ENCODE measurements at places on chromosomes 3 and 15.

DNA sequence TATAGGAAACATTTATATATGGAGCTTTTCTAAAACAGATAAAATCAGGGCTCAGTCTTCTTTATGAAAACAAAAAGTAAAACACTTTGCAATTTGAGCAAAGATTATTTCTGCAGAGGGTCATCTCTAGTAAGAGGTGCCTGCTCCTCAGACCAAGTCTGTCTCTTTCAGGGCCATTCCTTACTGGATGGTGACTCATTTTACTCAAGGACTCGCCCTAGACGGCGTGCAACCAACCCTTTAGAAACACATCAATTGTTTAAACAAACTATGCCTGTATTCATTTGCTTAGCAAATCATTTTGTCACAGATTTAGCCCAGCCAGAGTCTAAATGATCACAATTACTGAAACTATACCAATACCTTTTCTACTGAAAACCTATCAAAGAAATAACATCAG lies 242.8 kb upstream of the ICE2 start:
- no peak for DNase-seq

DNA sequence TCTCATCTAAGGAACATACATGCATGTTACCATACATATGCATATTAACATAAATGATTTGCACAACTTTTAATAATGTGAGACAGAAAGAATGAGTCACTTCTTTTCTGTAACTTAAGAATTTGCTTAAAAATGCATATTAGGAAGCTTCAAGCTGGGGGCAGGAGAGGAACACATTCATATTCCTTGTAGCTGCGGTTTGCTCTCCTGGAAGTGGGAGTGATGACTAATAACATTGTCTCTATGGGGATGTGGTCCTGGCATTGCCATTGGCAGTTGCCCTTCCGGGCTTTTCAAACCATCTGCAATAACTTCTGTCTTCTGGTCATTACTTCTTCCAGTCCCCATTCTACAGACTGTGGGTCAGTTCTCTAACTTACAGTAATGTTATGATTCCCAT lies 15.6 kb downstream of the CHST2 start:
- DNase-seq = no peak

- DNase-seq = no peak
Observed at GRCh38 chr3:169759256-169759655, 5.6 kb downstream of the TERC start.

- DNase-seq = no peak
Observed at GRCh38 chr15:27361438-27361837, 390.5 kb downstream of the GABRG3 start.

DNA sequence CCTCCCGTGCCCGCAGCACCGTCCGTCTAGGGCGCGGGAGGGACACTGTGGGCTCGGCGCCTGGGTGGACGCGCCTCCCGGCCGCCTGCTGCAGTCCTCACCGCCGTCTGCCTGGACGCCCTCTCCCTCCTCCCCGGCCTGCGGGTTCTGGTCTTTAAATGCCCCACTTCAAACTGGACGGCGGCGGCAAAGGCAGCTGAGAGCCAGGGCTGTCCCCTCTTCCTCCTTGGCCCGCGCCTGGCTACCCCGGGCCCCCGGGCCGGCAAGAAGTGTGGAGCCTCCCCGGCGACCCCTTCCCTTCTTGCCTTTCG lies 426 bp downstream of the CBLB start:
- DNase-seq = no peak

DNA sequence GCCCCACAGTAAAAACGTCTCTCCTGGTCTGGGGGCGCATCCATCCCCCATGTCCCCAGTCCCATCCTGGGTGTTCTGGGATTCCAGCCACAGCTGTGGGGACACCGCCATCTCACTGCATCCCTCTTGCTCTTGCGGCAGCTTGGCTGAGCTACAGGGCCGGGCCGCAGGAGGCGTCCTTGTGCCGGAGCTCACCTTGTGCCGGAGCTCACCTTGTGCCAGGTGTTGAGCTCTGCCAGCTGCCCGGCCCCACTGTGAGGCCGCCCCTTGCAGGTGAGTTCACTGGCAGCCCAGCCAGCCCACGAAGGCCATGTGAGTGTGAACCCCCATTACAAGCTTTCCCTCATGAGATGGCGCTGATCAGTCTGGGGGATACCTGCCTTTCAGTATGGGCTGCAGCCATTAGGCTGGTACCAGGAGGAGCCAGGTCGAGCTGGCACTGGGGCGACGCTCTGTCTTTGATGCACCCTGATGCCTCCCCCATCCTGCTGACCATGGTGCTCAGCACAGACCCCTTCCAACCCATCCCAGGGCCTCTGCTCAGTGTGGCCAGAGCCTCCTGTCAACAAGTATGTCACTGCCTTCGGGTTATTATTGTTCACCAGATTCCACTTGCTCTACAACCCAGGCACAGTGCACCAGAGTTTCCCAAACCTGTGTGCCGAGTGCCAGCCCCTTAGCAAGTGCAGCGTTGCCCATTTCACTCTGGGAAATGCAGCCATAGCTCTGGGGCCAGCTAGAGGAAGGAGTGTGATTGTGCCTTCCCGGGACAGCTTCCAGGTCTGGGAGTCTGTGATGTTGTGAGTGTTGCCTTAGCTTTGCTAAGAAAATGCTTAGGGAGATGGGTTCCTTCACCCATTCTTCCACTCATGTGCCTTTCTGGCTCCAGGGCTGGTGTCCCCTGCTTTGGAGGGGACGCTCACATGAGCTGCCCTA lies 105.7 kb downstream of the APBA2 start:
- no peak for DNase-seq

GRCh38 chr15:75369897-75370581 lies 1.6 kb upstream of the MAN2C1 start:
- DNase-seq = no peak
